ENCODE measurements at places on chromosomes 1 and 21. TPM values are rescaled to one million over a fixed set of nuclear protein-coding genes. Genes with fewer than 3 reads are reported as not detected.

The MTARC2 gene
- polyA plus RNA-seq = 90.3 TPM

The HSF2BP gene
- polyA plus RNA-seq = 0.22 TPM

The HES3 gene
- not detected for polyA plus RNA-seq

The CFHR4 gene
- polyA plus RNA-seq = not detected

The DRAXIN gene
- polyA plus RNA-seq = not detected

The FOXE3 gene
- not detected for polyA plus RNA-seq

The FCER1G gene
- polyA plus RNA-seq = 79.8 TPM

The LPAR3 gene
- not detected for polyA plus RNA-seq

The GPR25 gene
- 0.10 TPM for polyA plus RNA-seq

The B3GALT5 gene
- polyA plus RNA-seq = 11.6 TPM
